ENCODE measurements at places on chromosomes 4 and X.

GRCh38 chr4:75989846-75990528, 758 bp downstream of the SDAD1 start:
- DNase-seq: no peak

DNA sequence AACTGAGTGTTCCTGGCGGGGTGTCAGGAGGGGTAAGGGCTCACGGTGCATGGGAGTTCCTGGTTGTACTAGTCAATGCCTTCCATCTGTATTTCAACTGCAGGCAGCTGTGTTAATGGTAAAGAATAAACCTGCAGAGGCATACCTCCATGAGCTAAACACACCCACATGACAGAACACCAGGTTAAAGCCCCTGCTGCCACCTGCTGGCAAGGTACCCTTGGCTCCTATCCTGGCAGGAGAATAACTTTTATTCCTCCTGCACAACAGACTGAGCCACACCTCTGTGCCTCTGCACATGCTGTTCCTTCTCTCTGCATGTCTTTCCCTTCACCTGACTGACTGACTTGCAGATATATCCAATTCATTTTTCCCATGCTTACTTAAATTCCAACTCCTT, 11.1 kb downstream of the ITIH6 start:
- DNase-seq: no peak

DNA sequence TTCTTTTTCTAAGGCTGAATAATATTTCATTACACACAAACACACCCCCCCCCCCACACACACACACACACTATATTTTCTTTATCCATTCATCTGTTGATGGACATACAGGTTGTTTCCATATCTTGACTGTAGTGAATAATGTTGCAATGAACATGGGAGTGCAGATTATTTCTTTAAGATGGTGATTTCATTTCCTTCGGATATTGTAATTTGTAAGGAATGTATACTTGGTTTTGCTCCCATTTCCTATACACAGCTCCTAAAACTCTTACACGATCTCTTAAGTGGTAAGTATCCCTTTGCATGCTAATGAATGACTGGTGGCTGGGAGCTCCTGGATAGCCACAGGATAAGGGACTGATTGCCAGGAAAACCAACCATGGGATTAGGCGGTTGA, 14.7 kb upstream of the RBMXL3 start:
- no peak for DNase-seq

GRCh38 chr4:15868826-15869413, 69.6 kb downstream of the FGFBP1 start:
- no peak for DNase-seq

DNA sequence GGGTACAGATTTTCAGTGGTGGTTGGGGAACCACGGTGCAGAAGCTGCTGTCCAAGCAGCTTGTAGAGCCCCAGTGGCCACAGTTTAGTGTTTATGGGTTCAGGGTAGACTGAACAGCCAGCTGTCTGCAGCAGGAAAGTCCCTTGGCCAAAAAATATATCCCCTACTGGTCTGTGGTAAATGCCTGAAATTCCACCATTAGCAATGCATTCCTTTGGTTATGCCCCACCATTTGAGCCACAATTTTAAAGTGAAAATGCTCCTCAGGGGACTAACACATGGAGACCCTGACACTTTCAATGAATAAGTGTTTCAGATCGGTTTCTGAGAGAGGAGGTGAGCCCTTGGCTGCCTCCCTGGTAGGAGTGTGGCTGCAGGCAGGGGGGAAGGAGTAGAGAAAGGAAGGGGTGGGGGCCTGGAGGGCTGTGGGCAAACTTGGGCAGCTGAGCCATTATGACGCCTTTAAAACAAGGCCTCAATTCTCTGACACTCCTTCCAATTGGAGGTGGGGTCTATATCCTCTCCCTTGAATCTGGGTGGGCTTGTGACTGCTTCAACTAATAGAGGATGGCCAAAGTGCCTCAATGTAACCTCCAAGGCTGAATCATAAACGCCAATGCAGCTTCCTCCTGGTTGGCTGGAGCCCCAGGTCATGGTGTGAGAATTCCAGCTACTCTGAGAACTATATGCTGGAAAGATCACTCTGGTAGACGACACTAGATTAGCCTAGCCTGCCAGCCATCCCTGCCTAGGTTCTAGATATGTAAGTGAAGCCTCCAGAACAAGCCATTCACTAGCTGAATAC, 75.8 kb upstream of the ATP6AP2 start:
- DNase-seq: no peak

Data from NCI-H2081 (cell line).